ENCODE measurements at places on chromosomes 1 and 21. TPM values are rescaled to one million over a fixed set of nuclear protein-coding genes. Genes with fewer than 3 reads are reported as not detected.

CCDC185 gene
- not detected for total RNA-seq

KLF17 gene
- total RNA-seq, result not detected

REN gene
- not detected for total RNA-seq

LRRC41 gene
- 46.7 TPM for total RNA-seq

KIFAP3 gene
- 22.9 TPM for total RNA-seq

PGLYRP4 gene
- total RNA-seq, result not detected

C1orf226 gene
- 0.12 TPM for total RNA-seq

KLHDC8A gene
- total RNA-seq, result not detected

CR1 gene
- not detected for total RNA-seq

LRRN2 gene
- 0.82 TPM for total RNA-seq

PLEKHN1 gene
- 0.43 TPM for total RNA-seq

C1orf185 gene
- total RNA-seq, result not detected

CHRM3 gene
- total RNA-seq, result 0.62 TPM

L1TD1 gene
- not detected for total RNA-seq

NHLH1 gene
- 0.27 TPM for total RNA-seq

AGO4 gene
- total RNA-seq, result 8.1 TPM

GBP2 gene
- total RNA-seq, result 1.3 TPM

NRIP1 gene
- 15.3 TPM for total RNA-seq

GPBP1L1 gene
- 71.3 TPM for total RNA-seq

GJB3 gene
- total RNA-seq, result not detected

ZNF697 gene
- total RNA-seq, result 3.2 TPM

CCDC30 gene
- total RNA-seq, result 0.09 TPM

GSTM1 gene
- 67.1 TPM for total RNA-seq

RNF2 gene
- 14.1 TPM for total RNA-seq

CLIC6 gene
- total RNA-seq, result not detected

PLA2G2E gene
- total RNA-seq, result not detected

LPAR3 gene
- 0.57 TPM for total RNA-seq

CITED4 gene
- 71.1 TPM for total RNA-seq

JAM2 gene
- total RNA-seq, result not detected

ATP1A4 gene
- not detected for total RNA-seq

C21orf91 gene
- total RNA-seq, result 8.4 TPM

TFF3 gene
- not detected for total RNA-seq

ATP5IF1 gene
- 160 TPM for total RNA-seq

RHBG gene
- not detected for total RNA-seq

TINAGL1 gene
- 0.27 TPM for total RNA-seq

CGN gene
- total RNA-seq, result not detected

ANGPTL3 gene
- total RNA-seq, result not detected

RGS4 gene
- not detected for total RNA-seq

GNAT2 gene
- not detected for total RNA-seq

KRTAP13-2 gene
- not detected for total RNA-seq

SH3D21 gene
- 1.3 TPM for total RNA-seq

FMO3 gene
- total RNA-seq, result not detected

ZFP69B gene
- total RNA-seq, result 12.2 TPM

CNKSR1 gene
- 0.52 TPM for total RNA-seq

SGIP1 gene
- 3.7 TPM for total RNA-seq

CA6 gene
- not detected for total RNA-seq

MANEAL gene
- total RNA-seq, result 3.4 TPM

NLRP3 gene
- not detected for total RNA-seq

FLG gene
- total RNA-seq, result not detected

URB1 gene
- 25.4 TPM for total RNA-seq

LINGO4 gene
- total RNA-seq, result not detected

SAMSN1 gene
- total RNA-seq, result not detected

KCNJ15 gene
- not detected for total RNA-seq

CENPS gene
- total RNA-seq, result 26.8 TPM

VHLL gene
- total RNA-seq, result not detected

TNFSF4 gene
- 3.1 TPM for total RNA-seq

All from NCI-H460 (cell line).